ENCODE measurements at places on chromosomes 13 and 19.

- DNase-seq, result peak; percentile 37
Measured at GRCh38 chr19:29671393-29672160, 6.3 kb downstream of the PLEKHF1 start.

DNA sequence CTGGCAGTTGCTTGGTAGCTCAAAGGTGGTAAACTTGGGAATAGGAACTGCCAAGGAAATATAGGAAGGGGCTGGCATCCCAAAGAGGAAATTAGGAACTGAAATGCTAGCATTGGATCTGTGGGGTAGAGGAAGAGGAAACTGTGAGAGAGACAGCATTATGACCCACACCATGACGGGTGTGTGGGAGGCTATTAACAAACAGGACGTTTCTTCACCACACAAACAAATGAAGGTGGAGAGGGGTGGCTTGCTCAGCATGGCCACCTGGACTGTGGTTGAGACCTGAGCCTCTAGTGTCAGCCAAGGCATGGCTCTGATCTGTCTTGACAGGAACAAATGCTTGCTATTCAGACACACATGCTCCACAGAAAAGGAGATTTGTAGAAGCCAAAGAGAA is 178.2 kb downstream of the B3GLCT start:
- no peak for DNase-seq

GRCh38 chr13:41312176-41312500 is 1.1 kb downstream of the NAA16 start:
- DNase-seq, result no peak

- no peak for DNase-seq
Measured at GRCh38 chr19:1429750-1430149, 8.4 kb upstream of the RPS15 start.

GRCh38 chr13:40406405-40407120 is 259.9 kb downstream of the FOXO1 start:
- DNase-seq, result no peak

DNA sequence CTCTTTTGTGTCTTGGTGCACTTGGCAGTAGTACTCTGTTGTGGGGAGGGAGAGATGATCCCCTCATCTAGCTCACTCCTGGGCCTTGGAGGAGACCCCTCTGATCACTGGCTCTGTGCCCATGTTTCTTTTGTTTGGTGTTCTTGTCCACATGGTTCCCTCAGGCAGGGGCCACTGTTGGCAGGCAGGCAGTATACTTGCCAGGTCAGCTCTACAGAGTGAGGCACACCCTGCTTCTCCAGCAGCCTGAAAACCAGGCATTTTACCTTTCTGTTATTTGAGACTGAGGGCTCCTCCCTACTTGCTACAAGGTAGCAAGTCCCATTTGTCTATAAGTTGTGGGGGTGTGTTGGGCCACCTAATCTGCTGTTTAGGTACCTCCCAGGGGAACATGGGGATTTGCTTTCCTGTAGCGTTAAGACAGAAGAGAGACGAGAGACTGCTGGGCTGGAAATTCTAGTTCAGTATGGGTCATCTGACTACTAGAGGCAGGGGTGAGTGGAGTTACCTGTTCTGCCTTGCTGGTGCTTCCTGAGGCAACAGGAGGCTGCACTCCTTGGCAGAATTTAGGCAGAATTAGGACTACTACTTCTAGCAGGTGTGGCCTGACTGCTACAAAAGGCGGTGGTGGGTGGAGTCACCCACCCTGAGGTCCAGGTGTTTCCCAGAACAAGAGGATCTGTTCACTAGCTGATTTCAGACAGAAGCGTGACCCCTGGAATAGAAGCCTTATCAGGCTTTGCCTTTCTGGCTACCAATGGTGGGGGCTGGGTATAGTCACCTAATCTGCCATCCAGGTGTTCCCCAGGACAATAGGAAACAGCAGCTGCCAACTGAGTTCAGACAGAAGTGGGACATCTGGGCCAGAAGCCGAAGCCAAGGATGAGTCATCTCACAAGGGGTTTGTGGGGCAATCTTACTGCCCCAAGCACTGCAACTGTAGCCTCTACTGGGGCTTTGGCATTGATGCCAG is 843.0 kb upstream of the ATXN8OS start:
- DNase-seq, result no peak

DNA sequence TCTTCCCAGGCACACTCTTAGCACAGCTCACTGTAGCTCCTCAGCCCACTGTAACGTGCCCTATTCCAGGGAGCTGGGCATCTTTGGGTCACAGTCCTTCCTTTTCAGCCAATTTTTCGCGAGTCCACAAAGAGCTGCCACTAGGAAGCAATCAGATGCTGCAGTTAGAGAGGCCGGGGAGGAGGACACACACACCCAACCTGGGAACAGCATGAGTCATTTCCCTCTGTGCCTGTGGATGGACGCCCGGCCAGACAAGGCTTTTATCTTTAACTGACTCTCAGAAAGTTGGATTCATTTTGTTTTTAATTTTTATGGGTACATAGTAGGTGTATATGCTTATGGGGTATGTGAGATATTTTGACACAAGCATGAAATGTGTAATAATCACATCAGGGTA is 918.6 kb downstream of the UQCRFS1 start:
- no peak for DNase-seq

DNA sequence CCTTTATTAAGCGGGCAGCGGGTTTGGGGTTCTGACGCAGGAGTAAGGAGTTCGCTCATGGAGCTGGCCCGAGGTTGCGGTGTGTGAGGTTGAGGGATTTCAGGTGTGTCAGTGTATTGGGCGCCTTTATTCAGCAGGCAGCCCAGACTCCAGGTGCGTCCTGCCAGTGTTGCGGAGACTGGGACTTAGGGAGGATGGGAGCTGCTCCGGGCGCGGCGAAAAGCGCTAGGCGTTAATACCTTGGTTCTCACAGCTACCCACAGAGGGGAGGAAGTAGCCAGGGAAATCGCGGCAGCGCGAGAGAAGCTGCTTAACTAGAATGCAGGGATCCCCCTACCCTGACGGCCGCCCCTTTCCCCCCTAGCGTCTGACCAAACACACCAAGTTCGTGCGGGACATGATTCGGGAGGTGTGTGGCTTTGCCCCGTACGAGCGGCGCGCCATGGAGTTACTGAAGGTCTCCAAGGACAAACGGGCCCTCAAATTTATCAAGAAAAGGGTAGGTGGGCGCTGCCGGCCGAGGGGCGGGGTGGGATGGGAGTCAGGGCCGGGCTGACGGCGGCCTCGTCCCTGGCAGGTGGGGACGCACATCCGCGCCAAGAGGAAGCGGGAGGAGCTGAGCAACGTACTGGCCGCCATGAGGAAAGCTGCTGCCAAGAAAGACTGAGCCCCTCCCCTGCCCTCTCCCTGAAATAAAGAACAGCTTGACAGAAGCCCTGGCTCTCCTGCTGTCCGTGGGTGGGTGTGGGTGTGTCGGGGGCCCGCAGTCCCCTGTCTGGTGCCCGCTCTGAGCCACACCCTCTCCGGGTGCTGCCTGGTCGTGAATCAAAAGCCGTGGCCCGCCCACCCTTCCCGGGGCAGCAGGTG is 1.1 kb downstream of the RPL36 start:
- no peak for DNase-seq

- DNase-seq, result no peak
Measured at GRCh38 chr19:5078182-5078581, 109.3 kb downstream of the KDM4B start.

DNA sequence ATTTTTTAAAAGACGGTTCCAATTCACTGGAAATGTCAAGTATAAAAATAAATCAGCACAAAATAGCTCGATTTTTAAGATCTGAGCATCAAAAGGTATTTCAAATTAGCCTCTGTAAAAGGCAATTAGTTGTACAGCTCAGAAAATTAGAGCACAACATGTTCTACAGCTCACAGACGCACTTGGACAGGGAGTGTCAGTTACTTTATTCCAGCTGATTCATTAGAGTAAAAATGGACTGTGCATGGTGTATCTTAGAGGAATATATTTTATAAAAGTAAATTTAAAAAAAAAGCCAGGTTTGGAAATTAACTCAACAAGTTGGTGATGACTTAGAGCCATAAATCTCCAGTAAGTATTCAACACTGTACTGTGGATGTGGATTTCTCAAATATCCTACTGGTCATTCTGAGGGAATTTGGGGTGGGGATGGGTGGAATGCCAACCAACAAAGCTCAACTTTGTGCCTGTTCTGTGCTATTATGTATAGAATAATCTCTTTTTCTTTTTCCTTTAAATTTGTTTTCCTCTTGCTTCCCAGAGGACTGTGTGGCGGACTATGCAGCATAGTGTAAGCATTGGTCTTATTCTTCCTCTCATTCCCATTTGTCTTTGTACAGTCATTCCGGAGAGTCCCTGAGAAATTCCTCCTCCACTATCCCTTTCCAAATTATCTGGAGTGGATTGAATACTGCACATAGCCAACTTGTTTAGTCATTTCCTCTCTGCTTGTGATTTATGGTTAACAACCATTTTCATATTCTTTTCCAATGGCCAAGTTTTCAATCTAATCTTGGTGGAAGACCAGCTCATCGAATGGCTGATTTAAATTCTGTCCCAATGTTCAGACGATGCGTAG is 169.3 kb downstream of the DCT start:
- DNase-seq, result no peak

DNA sequence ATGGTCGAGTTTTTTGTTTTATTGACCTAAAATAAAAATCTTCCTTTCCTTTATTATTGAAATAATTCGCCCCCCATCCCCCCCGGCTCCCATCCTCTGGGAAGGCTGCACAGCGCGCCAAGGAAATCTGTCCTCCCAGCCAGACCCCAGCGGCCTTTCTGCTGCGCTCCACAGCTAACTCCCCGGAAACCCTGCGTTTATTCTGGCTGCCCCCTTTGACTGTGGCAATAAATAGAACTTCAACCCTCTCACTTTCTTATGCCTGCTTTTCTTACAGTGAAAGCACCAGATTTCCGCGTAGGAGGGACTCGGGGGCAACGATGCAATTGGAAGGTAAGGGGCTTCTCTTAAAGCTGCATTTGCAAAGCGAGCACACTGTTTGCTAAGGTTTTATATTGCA is 9.7 kb upstream of the C19orf12 start:
- DNase-seq, result no peak

DNA sequence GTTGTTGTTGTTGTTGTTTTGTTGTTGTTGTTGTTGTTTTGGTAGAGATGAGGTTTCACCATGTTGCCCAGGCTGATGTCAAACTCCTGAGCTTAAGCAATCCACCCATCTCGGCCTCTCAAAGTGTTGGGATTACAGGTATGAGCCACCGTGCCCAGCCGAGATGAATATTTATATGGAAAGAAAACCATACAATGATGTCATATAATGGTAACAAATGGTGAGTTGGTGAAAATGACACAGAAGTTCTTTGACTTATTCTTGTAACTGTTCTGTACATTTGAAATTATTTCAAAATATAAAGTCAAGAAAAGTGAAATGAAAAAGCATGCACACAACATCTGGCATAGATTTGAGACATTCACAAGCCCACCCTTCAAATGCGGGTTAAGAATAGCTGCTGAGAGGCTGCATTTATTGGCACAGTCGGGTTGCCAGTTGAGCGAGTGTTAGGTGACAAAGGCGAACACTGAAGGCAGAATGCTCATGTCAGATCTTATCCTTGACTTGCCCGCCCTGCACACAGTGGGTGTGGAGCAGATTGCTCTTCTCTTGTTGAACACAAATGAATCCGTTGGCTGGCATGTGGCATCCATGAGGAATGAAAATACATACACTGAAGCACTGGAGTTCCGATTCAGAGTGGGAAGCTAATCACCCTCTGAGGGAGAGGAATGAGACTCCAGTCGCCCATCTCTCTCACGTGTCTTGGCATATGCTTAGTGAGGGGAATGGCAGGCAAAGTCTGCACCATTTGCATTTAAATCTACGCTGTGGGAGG is 15.8 kb upstream of the UBE2S start:
- DNase-seq, result no peak

- no peak for DNase-seq
Measured at GRCh38 chr13:106369858-106370257, 165.6 kb downstream of the EFNB2 start.

DNA sequence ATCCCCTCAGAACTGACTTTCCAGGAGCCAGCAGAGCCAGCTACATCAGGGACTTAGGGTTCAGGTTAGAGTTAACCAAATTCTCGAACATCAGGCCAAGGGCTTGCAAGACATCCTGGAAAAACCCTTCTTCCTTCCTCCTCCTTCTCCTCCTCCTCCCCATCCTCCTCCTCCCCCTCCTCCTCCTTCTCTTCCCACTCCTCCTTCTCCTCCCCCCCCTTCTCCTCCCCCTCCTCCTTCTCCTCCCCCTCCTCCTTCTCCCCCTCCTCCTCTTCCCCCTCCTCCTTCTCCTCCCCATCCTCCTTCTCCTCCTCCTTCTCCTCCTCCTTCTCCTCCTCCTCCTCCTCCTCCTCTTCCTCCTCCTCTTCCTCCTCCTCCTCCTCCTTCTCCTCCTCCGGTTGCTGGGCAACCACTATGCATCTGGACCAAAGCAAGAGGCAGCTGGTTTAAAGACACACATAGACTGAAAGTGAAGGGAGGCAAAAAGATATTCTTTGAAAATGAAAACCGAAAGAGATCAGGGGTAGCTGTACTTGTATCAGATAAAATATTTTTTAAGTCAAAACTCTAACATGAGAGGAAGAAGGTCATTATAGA is 5.9 kb upstream of the CCL25 start:
- no peak for DNase-seq

GRCh38 chr13:100361504-100361903 is 227.1 kb downstream of the GGACT start:
- DNase-seq, result no peak

- DNase-seq, result no peak
Measured at GRCh38 chr13:30998136-30999088, 66.0 kb downstream of the TEX26 start.

- DNase-seq, result no peak
Measured at GRCh38 chr13:111636804-111637203, 316.4 kb downstream of the TEX29 start.

GRCh38 chr13:109687559-109688448 is 98.6 kb downstream of the IRS2 start:
- DNase-seq, result no peak

DNA sequence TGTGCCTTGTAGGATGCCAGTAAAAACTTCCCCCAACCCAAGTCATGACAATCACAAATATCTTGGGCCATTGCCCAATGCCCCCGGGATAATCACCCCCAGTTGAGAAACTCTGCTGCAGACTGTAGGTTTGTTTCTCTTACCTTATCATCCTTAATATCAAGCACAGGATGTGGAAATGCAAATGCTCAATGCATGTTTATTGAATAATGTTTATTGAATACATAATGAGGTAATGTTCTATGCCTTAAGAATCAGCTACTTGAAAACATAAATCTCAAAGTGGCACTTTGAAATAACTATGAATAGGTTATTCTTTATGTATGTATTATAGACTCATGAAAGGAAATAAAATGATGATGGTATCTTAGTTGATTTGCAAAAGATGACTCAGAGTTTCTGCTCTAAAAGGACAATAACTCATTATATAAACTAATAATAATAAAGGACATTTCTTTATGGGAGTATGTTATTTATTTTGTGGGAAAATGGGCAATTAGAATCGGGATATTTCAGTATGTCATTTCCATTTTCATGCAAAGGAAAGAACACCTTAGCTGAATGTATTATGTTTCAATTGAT is 414.2 kb downstream of the EFNB2 start:
- DNase-seq, result no peak
